ENCODE measurements at places on chromosomes 13 and 19. TPM values are rescaled to one million over a fixed set of nuclear protein-coding genes. Genes with fewer than 3 reads are reported as not detected.

Gene EFNA2
- 7.0 TPM for total RNA-seq

Gene GJB6
- not detected for total RNA-seq

Gene LILRB1
- total RNA-seq = not detected

Gene MCF2L
- total RNA-seq = 6.7 TPM

Gene SERPINE3
- total RNA-seq = not detected

- no peak for DNase-seq
- no peak overlapping the region for H3K27ac ChIP-seq
- H3K27me3 ChIP-seq = no peaks in the 10 kb centered on the region
- no peaks in the 10 kb centered on the region for H3K36me3 ChIP-seq
- H3K4me1 ChIP-seq = peaks cover 13% of the 10 kb centered on the region
These were observed 49.4 kb upstream of the INTS6 start for GRCh38 chr13:51502153-51502651.

DNA sequence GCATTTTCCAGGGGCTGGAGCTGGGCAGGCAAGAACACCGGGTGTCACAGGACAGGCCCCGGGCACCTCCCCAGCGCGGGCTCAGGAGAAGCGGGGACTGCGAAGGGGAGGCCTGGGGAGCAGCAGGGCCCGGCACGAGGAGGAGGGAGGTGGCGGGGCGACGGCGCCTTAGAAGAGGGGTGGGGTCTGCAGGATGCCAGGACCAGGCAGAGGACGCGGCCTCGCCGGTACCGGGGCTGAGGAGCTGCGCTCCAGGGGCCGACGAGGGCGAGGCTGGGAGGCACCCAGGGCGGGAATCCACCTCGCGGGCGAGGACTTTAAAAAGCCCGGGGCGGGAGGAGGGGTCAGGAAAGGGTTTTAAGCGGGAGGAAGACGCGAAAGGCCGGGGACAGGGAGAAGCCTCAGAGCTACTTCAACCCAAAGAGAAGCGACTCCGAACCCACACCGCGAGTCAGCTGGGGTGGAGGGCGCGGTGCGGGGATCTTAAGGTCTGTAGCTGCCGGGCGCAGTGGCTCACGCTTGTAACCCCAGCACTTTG, 665 bp downstream of the ZNF347 start:
- H3K4me3 ChIP-seq = peak overlapping the region; percentile 78
- H3K36me3 ChIP-seq = peaks cover 16% of the 10 kb centered on the region
- no peaks in the 10 kb centered on the region for H3K27me3 ChIP-seq
- peak overlapping the region; percentile 72 for H3K27ac ChIP-seq
- H3K4me1 ChIP-seq = peaks cover 17% of the 10 kb centered on the region
- DNase-seq = no peak

DNA sequence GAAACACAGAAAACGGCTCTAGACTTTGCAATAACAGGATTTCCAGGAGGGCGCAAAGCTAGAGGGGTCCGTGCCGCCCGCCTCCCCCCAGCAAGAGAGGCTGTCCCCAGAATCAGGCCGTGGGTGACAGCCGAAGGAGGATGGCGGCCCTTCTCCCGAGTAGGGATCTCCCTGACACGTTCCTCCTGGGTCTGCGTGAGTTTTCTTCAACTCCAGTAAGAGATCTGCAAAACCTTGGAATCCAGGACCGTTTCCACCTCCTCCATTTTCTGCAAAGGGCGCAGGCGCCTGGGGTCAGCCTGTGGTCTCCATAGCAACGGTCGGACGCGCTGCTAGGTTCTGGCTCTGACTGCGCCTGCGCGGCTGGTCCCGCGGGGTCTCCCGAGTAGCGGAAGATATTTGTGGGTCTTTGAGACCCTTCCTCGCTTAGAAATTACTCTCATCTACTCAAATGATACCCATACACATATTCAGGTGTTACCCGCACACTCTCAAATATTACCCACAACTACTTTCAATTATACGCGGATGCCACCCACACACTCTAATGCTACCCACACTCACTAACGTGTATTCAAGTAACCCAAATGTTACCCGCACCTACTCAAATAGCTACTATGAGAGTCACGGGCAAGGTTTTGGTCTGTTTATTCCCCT, 2.1 kb downstream of the PNMA8C start:
- no peak for DNase-seq
- H3K4me3 ChIP-seq = peak overlapping the region; percentile 73
- no peaks in the 10 kb centered on the region for H3K36me3 ChIP-seq
- peak overlapping the region; percentile 34 for H3K27ac ChIP-seq
